Stimulated activated CD8-positive, alpha-beta memory T cell treated with anti-CD3 and anti-CD28 coated beads, Interleukin-2, amount 100 ng/mL, for 48 hours (primary cell): ENCODE measurements at places on chromosomes 4 and X.

DNA sequence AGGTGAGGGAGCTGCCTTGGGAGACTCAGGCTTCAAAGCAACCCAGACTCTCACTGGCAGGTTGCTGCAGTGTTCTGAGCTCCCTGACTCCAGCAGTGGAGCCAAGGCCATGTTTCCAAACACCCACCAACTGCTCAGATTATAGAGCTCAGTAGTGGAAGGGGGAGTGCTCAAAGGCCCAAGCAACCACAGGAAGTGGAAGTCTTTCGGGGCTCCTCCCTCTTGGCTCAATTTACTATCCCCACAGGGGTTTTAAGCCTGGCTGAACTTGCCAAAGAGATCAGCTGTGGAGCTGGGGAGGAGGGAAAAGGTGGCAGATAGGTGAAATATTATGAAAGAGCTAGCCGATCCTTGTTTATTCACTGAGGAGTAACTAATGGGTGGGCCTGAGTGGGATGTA, 82.5 kb downstream of the HPRT1 start:
- DNase-seq, result no peak

GRCh38 chr4:21447301-21448054, 501.1 kb downstream of the KCNIP4 start:
- no peak for DNase-seq

- no peak for DNase-seq
These were observed 35.3 kb downstream of the SMS start for GRCh38 chrX:21975812-21976211.

DNA sequence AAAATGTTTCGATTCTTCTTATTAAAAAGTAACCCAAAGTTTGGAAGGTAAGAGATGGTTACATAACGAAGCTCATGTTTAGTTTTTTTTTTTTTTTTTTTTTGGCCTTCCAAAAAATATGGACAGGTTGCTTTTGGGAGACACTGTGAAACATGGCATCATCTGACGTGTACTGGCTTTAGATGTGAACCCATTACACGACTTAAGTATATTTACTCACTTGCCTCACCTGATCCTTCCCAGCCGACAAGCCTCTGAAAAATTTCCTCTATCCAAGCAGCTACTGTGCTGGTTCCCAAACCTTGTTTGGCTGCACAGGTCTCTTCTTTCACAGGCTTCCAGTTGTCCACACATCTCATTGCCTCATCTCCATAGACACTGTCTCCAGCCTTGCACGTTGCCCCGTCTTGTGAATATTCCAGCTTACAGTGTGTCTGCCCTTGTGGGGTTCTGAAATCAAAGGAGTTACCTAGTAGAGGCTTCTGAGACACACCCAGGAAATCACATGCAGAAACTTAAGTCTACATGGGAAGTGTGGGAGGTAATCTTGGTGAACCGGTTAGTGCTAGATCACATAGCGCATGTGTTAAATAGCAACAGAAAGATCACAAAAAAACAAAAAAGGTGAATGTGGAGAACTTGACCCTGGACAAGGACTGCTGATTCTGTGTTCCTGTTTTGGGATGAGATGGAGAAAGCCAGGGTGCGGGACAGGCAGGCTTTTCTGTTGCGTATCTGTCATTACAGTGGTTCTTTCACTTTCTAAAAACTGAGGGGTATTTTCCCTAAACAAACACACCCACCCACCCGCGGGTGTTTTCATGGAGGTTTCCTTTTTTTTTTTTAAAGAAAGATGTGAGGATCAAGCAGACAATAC, 328.6 kb downstream of the ARHGAP10 start:
- DNase-seq, result no peak

DNA sequence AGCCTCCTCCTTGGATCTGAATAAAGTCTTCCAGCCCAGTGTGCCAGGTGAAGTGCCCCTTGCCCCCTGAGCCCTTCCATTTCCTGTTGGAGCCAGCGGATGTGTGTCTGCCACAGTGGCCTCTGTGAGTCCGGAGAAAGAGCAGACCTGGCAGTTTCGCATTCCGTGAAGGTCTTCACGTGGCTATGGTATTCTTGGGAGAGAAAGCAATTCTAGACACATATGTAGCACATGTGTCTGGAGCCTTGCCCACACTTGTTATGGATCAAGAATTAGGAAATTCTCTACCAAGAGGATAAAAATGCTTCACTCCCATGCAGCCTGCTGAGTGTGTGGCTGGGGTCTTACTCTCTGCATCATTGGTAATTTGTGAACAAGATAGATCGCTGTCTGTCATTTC, 130.9 kb downstream of the REPS2 start:
- no peak for DNase-seq

DNA sequence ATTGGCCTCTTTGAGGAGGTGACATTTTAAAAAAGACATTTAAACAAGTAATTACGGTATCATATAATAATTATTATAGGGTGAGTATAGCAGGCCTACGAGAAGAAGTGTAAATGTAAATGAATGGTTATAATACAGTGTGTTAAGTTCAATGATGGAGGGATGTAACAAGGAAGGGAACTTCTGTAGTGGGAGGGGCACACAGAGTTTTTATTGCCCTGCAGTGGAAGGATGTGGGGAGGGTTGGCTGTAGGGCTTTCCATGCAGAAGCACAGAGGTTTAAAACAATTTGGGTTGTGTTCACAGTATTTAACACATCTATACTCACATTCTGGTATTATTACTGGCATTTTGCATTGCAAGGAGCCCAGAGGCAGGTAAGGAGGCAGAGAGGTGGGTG, 41.1 kb downstream of the AFF1 start:
- DNase-seq, result no peak

DNA sequence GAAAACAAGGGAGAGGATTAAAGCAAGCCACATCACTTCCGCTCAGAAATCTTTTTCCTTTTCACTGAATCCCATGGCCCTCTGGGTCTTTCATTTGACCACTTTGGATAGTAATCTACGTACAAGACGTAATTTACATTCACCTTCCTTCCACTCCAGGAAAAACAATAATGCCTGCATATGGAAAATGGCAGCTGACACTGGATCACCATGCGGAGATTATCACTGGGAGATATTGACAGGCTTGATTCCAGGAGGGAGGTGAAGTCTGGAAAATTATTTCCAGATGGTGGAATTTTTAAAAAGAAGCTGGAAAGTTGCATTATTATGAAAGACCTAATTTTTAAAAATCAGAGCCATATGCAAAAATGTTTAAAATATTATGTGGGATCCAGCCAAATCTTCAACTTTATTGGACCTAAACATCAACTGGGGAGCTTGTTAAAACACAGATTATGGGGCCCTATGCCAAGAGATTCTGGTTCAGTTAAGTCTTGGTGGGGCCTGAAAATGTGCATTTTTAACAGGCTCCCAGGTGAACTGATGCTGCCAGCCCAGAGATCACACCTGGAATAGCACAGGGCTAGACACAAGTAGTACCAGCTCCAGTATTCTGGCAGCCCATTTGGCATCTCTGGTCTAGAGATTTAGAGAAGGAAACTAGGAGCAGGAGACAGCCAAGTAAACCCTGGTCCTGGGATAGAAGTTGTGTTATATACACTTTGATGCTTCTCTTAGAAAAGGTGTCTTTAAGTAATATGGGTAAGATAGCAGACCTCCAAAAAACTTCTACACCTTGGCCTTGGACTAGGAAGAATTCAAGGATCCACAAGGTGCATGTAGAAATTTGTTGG, 290.3 kb upstream of the LDB2 start:
- DNase-seq, result no peak

DNA sequence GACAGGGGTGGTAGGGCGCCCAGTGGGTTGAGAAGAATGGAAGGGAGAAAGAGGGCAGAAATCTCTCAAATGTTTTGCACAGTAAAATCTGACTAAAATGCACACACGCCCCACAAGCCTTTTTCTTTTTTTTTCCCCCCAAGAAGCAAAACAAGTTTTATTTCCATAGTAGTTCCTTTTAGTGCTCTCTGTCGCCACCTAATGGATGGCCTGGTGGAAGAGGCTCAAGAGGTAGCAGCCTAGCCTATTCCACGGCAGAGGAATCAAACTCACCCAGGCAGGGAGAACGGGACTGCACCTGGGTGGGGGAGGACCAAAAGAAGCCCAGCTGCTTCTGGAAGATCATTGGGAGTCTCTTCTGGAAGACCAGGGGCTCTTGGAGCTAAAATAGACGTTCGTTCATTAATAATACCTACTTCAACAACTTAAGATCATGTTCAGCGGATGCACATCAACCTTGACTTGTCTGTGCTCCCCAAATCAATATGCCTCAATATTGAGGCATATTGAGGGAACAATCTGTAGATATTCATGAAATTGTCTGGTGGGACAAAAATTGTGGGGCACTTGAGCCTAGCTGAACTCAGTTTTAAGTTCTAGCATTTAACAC, 31.6 kb upstream of the IRAK1 start:
- peak; percentile 53 for DNase-seq

- DNase-seq, result no peak
These were observed 107.8 kb upstream of the FMR1 start for GRCh38 chrX:147803948-147804347.

GRCh38 chrX:39336671-39337311, 535.5 kb downstream of the MID1IP1 start:
- no peak for DNase-seq

DNA sequence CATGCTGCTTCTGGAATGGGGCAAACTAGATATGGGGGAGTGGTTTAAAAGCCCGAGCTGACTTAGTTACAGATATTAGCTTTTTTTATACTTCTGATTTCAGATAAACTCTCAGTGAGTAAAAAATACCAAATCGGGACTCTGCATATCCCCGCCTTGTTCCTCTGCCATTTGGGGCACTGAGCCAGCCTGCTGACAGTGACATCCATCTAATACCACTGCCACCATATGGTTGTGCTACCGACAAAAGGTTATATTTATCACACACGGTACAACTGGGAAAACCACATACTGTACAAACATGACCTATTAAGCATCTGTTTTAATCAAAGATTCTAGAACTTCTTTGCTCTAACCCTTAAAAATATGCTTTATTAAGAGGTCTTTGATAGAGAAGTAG, 78.7 kb downstream of the GALNT7 start:
- DNase-seq, result no peak

- DNase-seq, result no peak
These were observed 79.2 kb downstream of the FBXL5 start for GRCh38 chr4:15575966-15576365.

DNA sequence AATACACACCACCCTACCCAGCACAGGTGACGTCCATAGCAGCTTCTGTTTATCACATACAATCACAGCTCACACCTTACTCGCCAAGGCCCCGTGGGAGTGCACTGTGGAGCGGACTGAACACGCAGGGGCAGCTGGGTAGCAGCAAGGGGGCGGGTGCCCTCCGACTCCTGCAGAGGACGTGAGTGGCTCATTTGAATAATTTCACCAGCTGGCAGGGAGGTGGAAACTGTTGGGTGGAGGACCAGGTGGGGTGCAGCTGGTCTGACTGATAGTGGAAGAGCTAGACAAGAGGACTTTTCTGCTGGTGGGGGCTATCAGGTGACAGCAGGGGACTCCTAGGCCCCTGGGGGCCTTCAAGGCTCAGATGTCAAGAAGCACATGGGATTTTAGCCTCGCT, 16.3 kb downstream of the MAN2B2 start:
- no peak for DNase-seq

DNA sequence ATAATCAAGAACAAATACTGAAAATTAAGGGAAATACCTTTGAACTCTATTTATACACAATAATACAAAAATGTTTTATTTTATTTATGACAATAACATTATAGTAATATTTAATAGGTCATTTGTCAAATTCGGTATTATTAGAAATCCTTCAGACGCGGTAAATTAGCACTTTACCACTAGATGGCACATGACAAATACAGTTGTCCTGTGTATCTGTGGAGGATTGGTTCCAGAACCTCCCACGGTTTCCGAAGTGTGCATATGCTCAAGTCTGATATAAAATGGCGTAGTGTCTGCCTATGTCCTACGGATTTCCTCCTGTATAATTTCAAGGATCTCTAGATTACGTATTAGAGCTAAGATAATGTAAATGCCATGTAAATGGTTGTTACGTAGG, 8.1 kb upstream of the LINC00632 start:
- DNase-seq, result no peak

GRCh38 chr4:157020882-157021281, 49.3 kb upstream of the PDGFC start:
- DNase-seq, result no peak

GRCh38 chrX:69724307-69724706, 108.4 kb downstream of the EDA start:
- DNase-seq, result no peak

DNA sequence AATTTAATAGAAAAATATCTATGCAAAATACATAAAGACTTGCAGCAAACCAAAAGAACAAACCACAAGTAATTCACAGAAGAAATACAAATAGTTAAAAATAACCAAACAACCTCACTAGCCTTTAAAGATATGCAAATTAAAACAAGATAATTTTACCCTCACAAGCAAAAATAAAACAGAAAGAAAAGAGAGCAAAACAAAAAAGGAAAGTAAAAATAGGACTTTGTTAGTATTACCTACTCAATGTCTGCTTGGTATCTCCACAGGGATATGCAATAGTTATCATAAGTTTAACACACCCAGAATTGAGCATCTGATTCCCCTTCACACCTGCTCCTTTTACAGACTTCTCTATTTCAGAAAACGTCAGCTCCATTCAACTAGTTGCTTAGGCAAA, 737.5 kb upstream of the MAGEB2 start:
- DNase-seq, result no peak

- no peak for DNase-seq
These were observed 59.3 kb downstream of the AFF1 start for GRCh38 chr4:86993909-86994681.

GRCh38 chrX:84182516-84182915, 5.5 kb downstream of the RPS6KA6 start:
- DNase-seq, result no peak

- no peak for DNase-seq
These were observed 49.3 kb upstream of the EPGN start for GRCh38 chr4:74258963-74259362.

DNA sequence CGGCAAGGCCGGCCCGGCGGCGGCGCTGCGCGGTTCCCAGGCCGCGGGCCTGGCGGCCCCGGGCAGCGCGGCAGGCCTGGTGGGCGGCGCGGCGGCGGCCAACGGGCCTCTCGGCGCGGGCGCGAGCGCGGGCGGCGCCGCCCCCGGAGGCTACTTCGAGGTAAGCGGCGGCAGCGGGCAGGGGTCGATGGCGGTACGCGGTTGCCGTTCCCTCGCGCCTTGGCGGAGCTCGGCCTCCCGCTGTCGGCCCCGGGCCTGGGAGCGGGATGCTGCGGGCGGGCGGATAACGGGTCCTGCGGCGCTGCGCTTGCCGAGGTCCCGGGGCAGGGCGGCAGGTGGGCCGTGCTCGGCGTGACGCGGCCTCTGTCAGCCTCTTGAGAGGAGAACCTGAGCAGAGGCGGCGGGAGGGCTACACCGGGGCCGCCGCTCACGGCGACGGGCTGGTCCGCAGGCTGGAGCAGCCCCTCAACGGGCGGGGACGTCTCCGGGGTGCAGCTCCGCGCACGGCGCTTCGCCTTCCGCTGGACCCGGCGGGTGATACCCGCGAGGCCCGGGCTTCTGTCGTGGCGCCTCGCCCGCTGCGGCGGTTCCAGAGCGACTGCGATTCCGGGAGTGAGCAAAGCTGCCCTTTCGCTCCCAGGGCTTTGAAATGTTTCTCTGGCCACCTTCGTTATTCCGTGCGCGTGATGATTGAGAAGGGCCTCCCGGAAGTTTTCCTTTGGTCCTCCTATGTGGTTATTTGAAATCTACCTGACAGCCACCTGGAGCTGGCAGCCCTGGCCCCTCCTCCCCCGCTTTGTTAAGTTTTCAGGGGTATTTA, 774 bp downstream of the FAM193A start:
- peak; percentile 43 for DNase-seq
